ENCODE measurements at places on chromosomes 5 and 9.

GRCh38 chr5:90696153-90696552 is 137.6 kb downstream of the ADGRV1 start:
- DNase-seq, result no peak

GRCh38 chr5:56066931-56067450 is 72.2 kb upstream of the IL6ST start:
- no peak for DNase-seq

DNA sequence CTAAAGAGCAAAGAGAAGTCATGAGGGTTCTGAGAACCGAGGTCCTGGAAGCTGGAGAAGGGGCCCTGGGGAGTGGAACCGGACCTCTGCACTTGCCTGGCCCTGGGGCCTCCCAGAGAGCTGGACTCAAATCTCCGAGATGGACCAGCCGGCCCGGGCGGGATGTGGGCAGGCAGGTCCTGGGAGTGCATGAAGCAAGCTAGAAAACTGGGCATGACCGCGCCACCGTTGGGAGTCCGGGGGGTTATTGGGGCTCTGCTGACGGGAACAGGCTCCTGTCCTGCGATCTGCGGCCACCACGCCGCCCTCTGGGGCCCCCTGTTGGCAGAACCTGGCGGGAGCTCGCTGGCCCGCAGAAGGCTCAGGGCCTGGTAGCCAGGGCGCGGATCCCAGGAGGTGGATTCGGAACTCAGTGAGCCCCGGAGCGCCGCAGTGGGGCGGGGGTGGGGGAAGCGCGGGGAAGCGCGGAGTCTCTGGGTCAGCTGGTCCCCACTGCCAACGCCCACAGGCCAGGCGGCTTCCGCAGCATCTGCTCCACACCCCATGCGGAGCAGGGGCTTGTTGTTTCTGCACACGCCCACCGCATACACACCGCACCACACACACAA is 150.6 kb downstream of the ERCC6L2 start:
- no peak for DNase-seq

- DNase-seq, result no peak
Observed at GRCh38 chr9:132591751-132592314, 9.4 kb downstream of the BARHL1 start.

DNA sequence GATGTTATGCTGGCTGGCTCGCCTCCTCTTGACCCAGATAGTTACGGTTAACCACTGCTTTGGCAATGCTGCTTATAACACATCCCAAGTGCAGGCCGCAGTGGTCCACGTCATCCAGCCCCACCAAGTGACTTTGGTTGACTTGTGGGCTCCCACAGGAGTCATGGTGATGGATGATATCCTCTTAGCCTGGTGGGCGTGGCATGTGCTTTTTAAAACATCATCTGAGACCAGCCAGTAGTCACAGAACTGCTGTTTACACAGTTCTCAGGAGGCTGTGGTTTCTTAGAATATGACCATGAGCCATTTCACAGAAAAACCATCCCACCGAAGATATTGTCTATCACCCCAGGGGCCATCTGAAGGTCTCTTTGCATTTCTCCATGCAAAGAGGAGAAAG is 216.9 kb downstream of the SH3GL2 start:
- DNase-seq, result no peak

DNA sequence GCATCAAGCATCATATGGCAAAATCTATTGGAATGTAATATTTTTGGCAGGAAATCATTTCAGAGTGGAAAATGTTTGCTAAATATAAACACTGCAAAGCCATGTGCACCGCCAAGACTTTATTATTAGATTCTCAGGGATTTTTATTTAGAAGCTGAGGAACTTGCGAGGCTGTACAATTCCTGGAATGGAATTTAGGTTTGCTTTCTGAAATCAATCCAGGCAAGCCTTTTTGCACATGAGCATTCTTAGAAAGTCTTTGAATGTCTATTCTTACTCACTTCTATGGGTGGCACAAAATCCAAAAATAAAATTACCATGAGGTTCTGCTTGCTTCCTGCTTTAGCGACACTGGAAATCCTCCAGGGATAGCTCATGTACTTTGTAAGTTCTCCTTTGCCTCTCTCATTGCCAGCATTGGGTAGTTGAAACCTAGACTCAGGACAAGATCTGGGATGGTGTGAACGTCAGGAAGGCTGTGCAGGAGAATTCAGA is 71.5 kb upstream of the PALM2AKAP2 start:
- DNase-seq, result no peak

- no peak for DNase-seq
Observed at GRCh38 chr5:44613936-44614335, 194.8 kb upstream of the MRPS30 start.
